ENCODE measurements at places on chromosomes 12 and 14. TPM values are rescaled to one million over a fixed set of nuclear protein-coding genes. Genes with fewer than 3 reads are reported as not detected.

Gene CCDC197
- polyA plus RNA-seq = not detected

Gene MARCHF9
- polyA plus RNA-seq = 28.1 TPM

Gene SLC39A9
- 66.9 TPM for polyA plus RNA-seq

Gene KRT8
- 1,338 TPM for polyA plus RNA-seq

Gene C1S
- polyA plus RNA-seq = 80.5 TPM

- DNase-seq = no peak
These were observed 34.3 kb upstream of the METAP2 start for GRCh38 chr12:95439461-95440230.

GRCh38 chr14:64937821-64938193 lies 4.7 kb downstream of the GPX2 start:
- DNase-seq = no peak

DNA sequence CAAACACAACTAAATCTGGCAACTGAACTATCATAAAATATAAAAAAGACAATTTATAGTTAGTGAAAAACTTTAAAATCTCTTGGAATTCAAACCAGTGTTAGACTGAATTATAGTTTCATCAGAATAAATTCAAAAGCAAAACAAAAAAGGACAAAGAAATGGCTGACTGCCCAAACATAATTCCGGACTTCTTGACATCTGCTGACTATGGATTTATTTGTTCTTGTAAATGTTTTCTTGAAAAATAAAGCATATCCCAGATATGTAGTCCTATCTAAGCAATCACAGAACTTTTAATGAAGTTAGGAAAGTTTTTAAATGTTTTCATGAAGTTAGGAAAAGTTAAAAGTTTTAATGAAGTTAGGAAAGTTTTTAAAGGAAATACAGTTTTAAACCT lies 45.8 kb upstream of the CNTN1 start:
- no peak for DNase-seq

GRCh38 chr14:24232645-24233537 lies at the start of gene GMPR2:
Gene GMPR2 (plus strand): TSS chr14:24232929. CDS start chr14:24233254, 325 bp downstream.
- no peak for DNase-seq

DNA sequence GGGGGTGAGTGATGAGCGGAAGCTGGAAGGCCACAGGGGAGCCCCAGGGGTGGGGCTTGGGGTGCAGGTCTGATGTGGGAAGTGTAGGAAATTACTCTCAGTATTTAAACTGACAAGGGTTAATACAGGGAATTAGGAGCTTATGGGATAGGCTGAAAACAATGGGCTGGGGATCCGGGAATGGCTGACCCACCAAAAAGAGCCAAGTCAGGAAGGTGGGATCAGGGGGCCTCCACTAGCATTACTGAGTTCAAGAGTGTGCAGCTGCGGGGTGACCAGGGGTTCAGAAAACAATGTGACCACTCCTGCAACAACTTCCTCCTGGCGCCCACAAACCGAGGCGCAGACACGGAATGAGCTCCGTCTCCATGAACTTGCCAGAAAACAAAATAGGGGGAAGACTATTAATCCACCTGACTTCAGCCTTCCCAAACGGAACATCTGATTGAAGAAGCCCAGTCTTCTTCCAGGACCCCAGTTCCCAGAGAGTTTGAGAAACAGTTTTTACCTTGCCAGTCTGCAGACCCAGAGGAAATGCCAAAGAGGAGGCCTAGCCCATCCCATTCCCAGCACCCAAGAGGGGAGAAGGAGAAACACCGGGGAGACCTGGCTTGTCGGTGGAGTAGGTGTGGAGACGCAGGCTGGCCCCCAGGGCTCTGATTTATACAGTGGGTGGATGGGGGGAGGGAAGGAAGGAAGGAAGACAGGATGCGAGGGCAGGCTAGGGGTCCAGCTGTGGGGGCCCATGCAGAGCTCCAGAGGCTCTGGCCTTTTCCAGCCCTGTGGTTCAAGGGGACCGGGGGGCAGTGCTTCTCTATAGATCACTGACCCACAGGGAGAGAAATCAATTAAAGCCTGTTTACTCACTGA lies 16.5 kb upstream of the YY1 start:
- DNase-seq = peak; percentile 26

- peak; percentile 59 for DNase-seq
These were observed 464.0 kb downstream of the RAD51B start for GRCh38 chr14:68283378-68284123.

DNA sequence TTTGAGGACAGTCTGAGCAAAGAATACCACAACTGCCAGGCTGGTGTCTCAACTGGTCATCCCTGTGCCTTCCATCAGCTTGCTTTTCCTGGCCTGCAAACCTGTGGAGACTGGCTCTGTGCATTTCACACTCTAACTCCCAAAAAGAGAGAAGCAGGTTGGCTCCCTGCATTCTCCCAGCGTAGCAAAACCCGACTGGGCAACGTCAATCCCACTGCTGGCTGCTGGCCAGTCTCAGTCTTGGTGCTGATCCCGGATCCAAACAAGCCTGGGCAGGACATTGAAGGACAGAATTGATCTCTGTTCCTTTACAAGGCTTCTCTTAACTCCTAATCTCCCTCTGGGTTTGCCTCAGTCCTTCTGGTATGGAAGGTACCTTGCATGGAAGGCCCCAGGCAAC lies 65.4 kb downstream of the FZD10 start:
- DNase-seq = no peak
